Left lobe of liver (tissue), 2 donors: ENCODE measurements at places on chromosomes 13 and 19. TPM values are rescaled to one million over a fixed set of nuclear protein-coding genes. Genes with fewer than 3 reads are reported as not detected.

Gene WDR18
- 34.7 TPM for total RNA-seq

Gene IRGQ
- 17.1 TPM for total RNA-seq

Gene LYPD5
- not detected for total RNA-seq

Gene SOX1
- not detected for total RNA-seq

Gene PCSK4
- 4.8 TPM for total RNA-seq

Gene C19orf18
- 1.1 TPM for total RNA-seq

Gene NEK5
- 0.05 TPM for total RNA-seq

Gene SBNO2
- 22.6 TPM for total RNA-seq

Gene ZNF432
- total RNA-seq, result 3.0 TPM
